ENCODE measurements at places on chromosomes 16 and 17. TPM values are rescaled to one million over a fixed set of nuclear protein-coding genes. Genes with fewer than 3 reads are reported as not detected.

DNA sequence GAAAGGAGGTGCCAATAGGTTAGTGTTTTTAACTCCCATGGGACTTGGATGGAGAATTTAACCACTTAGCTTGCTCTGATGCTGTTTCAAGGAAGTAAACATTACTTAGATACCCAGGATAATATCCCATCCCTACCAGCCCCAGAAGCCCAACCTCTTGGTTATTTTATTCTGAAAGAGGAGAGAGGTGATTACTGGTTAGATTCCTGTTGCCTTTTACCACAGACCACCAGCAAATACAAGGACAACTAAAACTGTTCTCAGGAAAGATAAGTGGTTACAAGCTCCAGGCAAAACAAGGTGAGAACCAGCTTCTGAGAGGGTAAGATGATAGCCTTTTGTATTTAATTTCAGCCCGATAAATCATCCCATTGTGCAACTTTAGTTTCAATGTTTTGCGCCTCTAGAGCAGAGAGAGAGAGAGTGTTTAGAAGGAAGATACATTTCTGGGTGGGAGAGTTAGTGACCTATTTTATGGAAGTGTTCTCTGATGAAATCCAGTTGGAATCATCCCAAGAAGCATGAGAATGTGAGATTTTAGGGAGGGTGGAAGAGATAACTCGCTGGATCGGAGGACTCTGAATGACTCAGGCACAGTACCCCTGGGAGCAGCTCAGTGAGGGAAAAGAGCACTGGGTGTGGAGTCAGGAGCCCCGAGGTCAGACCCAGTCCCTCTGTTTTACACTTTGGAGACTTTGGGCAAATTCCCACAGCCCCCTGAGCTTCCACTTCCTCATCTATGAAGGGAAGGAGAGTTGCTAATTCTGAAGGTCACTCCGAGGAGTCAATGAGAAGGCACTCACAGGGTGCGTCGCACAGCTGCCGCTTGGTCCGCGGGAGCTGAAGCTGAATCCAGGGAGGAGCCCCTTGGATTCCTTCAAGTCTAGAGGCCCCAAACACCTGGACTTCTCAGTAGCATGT is 12.1 kb downstream of the GLP2R start:
- peak; percentile 83 for DNase-seq

GRCh38 chr16:4365014-4365406 is 6.6 kb upstream of the VASN start:
- no peak for DNase-seq

CDK12 gene
- 24.3 TPM for total RNA-seq

DNA sequence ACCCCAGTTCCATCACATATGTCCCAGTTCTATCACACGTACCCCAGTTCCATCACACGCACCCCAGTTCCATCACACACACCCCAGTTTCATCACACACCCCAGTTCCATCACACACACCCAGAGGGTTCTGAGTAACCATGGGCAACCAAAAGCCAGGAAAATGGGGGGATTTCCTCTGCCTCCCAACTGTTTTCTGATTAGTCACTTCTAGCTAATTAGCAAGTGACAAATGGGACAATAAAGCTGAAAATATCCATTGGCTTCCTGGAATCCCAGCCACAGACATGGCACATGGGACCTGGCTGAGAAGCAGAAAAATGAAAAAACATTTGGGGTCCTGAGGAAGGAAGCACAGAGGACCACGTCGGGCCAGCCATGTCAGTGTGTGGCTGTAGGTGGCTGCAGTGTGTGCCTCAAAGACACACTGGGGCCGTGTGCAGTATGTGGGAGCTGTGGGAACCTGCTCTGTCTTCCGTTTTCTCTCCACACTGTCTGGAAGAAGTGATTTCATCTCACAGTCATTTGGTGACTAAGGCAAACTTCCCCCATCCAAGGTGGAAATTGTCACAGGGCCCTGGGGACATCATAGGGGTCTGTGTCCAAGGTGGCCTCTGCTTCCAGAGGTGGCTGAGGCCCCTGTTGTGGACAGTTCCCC is 106.7 kb downstream of the CMIP start:
- DNase-seq, result peak; percentile 87

GRCh38 chr16:66886321-66886720 is 6.0 kb downstream of the PDP2 start:
- no peak for DNase-seq

HAP1 gene
- total RNA-seq, result 5.0 TPM

DNA sequence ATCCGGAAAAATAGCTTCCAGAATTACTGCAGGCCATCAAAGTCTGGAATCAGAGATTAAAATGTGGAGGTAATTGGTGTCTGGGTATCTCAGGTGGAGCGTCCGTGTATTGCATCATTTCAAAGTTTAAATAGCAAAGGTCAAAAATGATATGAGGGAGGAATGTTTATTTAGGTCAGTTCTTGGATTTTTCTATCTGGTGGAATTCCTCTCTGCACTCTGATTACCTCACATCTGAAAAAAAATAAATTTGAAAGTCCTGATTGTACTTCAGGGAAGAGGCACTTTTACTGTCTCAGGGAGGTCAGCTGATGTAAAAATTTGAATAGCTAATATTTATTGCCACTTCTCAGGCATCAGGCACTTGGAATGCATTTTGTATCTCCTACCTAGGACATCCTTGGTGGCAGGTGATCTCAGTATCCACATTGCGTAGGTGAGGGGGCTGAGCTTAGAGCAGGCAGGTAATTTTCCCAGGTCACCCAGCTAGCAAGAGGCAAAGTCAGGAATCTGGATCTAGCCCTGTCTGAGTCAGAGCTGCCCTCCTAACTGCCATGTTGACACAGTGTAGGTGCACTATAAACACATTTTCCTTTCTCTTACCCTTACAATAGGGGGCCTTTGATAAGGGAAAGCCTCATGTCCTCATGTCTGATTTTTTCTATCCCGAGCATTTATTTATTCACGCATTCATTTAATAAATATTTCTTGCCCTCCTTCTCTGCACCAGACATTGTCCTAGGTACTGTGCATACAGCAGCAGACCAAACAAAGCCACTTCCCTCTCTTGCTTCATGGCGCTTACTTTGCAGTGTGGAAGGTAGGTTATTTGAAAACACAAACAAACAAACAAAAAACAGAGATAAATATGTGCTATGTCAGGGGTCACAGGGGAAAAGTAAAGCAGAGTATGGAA is 454.3 kb downstream of the HAPSTR1 start:
- DNase-seq, result no peak

DNA sequence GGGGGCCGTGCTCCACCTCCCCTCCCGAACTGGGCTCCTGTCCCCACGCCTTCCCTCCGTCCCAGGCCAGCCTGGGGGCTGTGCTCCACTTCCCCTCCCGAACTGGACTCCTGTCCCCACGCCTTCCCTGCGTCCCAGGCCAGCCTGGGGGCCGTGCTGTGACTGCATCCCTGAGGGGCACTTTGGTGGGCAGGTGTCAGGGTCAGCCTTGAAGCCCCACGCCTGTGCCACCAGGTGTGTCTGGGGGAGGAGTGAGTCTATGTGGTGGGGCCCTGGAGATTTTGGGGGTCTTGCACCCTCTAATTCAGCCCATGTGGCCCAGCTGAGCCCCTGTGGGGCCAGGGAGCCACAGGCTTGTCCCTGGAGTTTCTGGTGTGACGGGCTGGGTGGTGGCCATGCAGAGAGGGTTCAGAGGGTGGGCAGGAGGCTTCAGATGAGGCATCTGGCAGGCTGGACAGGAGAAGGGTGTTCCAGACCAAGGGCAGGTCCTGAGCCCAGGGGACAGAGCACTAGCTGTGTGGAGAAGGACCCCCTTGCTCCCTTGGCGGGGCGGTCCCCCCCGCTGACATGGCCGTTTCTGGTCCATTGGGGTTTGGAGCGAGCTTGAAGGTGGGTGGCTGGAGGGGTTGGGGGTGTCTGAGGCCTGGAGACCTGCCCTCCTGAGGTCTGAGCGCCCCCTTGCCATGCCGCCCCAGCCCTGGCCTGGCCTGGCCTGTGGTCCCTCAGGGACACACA is 8.2 kb downstream of the NHERF2 start:
- DNase-seq, result no peak

TNFRSF12A gene
- total RNA-seq, result 686 TPM

- DNase-seq, result no peak
Measured at GRCh38 chr17:41705271-41705991, 6.7 kb upstream of the GAST start.

- DNase-seq, result no peak
Measured at GRCh38 chr16:1792836-1793577, 498 bp downstream of the IGFALS start.

- no peak for DNase-seq
Measured at GRCh38 chr17:13671341-13671740, 69.6 kb upstream of the HS3ST3A1 start.

GRCh38 chr16:49742428-49743202 is 113.3 kb downstream of the ZNF423 start:
- DNase-seq, result no peak

ADAMTS18 gene
- not detected for total RNA-seq

DNA sequence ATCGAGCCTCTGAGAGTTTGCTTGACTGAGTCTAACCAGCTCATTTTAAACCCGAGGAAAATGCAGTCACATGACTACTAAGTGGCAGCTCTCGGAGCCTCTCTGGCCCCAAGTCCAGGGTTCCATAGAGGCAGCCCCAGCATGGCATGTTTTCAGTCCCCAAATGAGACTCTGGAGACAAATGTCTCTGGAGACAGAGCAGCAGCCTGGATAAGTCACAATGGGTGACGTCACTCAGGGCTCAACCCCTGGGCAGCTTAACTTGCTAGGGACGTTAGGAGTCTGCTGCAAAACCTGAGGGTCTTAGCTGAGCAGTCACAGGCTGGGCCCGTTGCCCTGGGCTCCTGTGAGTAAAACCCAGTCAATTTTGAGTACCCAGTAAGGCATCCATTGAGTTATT is 6.9 kb upstream of the STH start:
- no peak for DNase-seq

TBX21 gene
- not detected for total RNA-seq

DNA sequence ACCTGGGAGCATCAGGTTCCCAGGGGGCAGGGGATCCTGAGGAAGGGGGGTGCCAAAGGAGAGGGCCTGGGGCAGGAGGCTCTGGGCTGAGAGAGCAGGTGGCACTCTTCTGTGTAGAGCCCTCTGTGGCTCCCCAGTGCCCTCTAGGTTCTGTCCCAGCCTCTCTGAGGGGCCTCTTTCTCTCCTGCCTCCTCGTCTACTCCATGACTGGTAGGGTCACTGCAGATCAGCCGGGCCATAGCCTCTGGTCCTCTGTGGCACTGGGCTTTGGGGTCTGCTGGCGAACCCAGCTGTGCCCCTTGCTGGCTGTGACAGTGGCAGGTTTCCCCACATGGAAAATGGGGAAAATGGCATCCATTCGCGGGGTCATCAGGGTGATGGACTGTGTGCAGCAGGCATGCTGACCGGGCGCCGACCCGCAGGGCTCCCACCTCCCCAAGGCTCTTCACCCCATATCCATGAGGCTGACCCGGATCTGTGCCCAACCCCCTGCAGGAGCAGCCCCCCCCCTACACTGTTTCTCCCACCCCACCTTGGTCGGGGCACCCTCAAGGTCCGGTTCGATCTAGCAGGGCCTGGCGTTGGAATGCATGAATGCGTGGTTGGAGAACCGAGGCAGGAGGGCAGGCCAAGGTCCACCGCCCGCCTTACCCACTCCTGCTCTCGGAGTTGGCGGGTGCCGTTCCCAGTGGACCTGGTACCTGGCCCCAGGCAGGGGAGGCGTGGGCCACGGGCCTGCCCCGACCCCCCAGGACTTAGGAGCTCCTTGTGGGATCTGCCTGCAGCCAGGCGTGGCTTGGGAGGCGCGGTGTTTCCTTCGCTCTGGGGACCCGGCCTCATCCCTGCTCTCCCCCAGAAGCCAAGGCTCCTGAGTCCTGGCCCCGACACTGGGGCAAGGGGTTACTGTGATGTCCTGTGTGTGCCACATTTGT is 6.5 kb downstream of the GLIS2 start:
- DNase-seq, result no peak

DNA sequence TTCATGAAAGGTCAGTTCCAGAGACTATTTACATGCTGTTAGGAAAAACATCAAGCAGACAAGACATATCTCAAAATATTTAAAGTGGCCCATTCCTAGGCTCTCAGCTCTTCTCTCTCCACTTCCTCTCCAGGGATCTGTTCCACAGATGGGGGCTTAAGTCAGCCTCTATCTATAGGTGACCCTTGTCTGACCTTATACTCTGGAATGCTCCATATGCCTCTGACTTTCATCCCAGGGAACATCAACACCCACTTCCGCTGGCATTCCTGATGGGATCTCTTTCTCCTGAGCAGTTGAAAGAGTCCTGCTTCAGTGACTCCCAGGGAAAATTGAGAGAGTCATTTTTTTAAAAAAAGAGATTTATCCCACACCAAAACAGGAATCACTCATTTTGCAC is 11.5 kb upstream of the WIPI1 start:
- DNase-seq, result no peak

RSKR gene
- total RNA-seq, result 6.6 TPM

GRCh38 chr17:12631076-12631475 is 34.6 kb upstream of the MYOCD start:
- DNase-seq, result no peak

Measured in bronchial epithelial cell (primary cell).